ENCODE measurements at places on chromosomes 1 and 21.

DNA sequence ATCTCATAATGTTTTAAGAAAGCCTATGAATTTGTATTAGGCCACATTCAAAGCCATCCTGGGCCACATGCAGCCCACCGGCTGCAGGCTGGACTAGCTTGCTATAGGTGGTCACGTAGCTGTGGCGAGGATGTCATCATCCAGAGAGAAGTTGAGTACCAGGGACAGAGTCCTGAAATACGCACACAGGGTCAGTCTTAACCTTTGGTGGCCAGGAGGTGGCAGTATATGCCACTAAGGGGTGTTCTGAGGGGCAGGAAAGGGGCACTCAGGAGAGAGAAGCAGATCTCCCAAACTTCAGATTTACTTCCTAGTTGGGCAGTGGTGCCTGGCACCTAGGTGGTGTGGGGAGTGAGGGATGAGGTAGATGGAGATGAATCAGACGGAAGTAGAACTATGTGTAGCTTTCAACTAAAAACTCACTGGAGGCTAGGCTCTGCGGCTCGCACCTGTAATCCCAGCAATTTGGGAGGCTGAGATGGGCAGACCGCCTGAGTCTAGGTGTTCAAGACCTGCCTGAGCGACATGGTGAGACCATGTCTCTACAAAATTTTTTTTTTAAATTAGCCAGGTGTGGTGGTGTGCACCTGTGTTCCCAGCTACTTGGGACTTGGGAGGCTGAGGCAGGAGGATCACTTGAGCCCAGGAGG, 16.3 kb upstream of the CDK18 start:
- peaks cover 12% of the 10 kb centered on the region for H3K27me3 ChIP-seq
- DNase-seq = no peak
- no peak overlapping the region for H3K27ac ChIP-seq
- H3K4me1 ChIP-seq = no peaks in the 10 kb centered on the region
- H3K36me3 ChIP-seq = no peaks in the 10 kb centered on the region

GRCh38 chr1:238006779-238007178, 116.1 kb upstream of the ZP4 start:
- no peak for DNase-seq
- H3K4me1 ChIP-seq = no peaks in the 10 kb centered on the region
- H3K4me3 ChIP-seq = no peak overlapping the region
- no peaks in the 10 kb centered on the region for H3K27me3 ChIP-seq

DNA sequence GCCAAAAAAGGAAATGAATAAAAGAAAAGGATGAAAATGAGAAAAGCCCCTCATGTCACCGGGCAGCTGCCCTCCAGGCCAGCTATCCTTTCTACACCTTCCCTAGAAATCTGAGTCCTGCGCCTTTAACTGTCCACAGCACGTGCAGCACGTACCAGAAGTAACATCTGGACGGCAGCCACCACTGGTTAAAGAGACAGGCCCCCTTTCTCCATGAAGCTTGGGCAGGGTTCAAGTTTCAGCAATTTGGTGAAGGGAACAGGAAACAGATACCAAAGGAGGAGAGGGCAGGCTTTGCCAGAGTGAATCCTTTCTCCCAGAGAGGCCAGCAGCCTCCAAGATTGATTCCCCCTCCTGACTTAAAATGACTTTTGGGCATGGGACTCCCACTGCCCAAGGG, 3.6 kb upstream of the KIAA2013 start:
- no peak for DNase-seq
- H3K4me1 ChIP-seq = peaks cover 13% of the 10 kb centered on the region
- no peaks in the 10 kb centered on the region for H3K36me3 ChIP-seq
- no peaks in the 10 kb centered on the region for H3K27me3 ChIP-seq
- no peak overlapping the region for H3K27ac ChIP-seq

DNA sequence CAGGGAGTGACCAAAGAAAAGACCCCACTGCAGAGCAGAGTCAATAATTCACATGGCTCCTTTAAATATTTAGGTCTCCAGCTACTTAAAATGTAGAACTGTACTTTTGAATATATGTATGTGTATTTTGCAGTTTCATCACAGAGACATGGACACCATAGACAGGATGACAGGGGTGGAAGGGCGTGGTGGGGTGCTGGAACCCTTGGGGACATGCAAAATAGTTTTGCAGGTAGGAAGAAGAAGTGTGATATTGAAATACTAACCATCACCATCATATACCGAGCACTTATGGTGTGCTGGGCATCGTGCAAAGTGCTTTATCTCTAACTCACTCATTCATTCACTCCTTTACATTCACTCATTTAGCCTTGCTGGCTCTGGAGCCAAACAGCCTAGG, 72.5 kb upstream of the IGSF21 start:
- H3K27me3 ChIP-seq = no peaks in the 10 kb centered on the region
- H3K4me1 ChIP-seq = no peaks in the 10 kb centered on the region
- H3K27ac ChIP-seq = no peak overlapping the region
- no peak overlapping the region for H3K4me3 ChIP-seq

DNA sequence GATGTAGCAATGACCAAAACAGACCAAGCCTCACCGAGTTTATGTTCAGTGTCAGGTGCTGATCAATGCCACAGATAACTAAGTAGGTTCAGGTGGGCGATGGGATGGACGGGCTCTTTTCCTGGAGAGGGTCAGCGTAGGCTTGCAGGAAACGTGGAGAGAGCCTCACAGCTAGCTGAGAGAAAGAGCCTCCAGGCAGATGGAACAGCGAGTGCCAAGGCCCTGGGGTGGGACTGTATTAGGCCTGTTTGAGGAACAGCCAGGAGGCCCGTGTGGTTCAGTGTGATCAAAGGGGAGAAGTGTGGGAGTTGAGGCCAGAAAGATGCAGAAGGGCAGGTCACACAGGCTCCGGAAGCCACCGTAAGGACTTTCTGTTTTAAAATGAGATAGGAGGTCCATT, 7.3 kb upstream of the UTS2 start:
- no peak for DNase-seq
- no peak overlapping the region for H3K4me3 ChIP-seq
- no peak overlapping the region for H3K27ac ChIP-seq
- no peaks in the 10 kb centered on the region for H3K4me1 ChIP-seq
- no peaks in the 10 kb centered on the region for H3K36me3 ChIP-seq
- no peaks in the 10 kb centered on the region for H3K27me3 ChIP-seq

GRCh38 chr1:149848340-149849110, 50.8 kb upstream of the BOLA1 start:
- peak overlapping the region; percentile 20 for H3K4me3 ChIP-seq
- H3K27ac ChIP-seq = no peak overlapping the region
- DNase-seq = no peak
- no peaks in the 10 kb centered on the region for H3K27me3 ChIP-seq
- peaks cover 25% of the 10 kb centered on the region for H3K4me1 ChIP-seq
- H3K36me3 ChIP-seq = peaks cover 4% of the 10 kb centered on the region

DNA sequence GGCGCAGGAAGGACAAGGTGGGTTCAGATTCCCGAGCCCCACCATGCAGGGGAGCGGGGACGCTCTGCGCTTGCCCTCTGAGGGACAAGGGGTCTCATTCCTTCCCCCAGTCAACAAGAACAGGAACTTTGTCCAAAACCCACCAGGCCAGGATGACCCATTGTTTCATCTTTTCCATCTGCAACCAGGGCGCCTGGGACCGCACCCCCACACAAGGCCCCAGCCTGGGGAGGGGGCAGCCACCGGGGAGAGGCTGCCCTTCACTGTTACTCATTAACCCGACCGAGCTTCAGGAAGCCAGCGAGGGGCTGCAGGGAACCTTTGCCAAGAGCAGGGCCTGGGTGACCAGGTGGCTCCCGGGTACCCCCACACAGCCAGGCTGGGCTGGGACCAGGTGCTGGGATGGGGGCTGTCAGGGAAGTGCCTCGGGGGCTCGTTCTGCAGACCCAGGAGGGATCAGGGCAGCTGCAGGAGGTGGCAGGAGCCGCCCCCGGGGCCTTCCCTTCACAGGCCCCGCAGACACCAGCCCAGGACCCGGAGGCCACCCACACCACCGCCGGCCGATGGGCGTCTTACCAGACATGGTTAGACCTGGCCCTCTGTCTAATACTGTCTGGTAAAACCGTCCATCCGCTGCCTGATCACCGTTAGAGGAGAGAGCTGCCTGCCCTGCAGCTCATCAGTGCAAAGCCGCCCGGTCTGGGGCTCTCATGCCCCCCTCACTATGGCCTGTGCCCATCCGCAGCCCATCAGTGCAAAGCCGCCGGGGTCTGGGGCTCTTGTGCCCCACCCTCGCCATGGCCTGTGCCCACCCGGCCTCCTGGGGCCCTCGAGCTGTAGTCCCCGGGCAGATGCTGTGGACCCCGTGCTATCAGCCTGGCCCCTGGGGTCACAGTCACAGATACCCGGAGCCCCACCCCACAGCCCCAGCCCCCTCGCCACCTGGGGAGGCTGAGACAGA, 4.9 kb upstream of the TTLL10 start:
- no peak for DNase-seq
- peaks cover 38% of the 10 kb centered on the region for H3K4me1 ChIP-seq
- no peaks in the 10 kb centered on the region for H3K27me3 ChIP-seq
- no peaks in the 10 kb centered on the region for H3K36me3 ChIP-seq
- no peak overlapping the region for H3K4me3 ChIP-seq

GRCh38 chr1:159560599-159560998, 24.8 kb upstream of the OR10J5 start:
- peaks cover 4% of the 10 kb centered on the region for H3K27me3 ChIP-seq
- no peak overlapping the region for H3K4me3 ChIP-seq
- H3K4me1 ChIP-seq = no peaks in the 10 kb centered on the region
- H3K36me3 ChIP-seq = no peaks in the 10 kb centered on the region
- no peak for DNase-seq

- no peaks in the 10 kb centered on the region for H3K36me3 ChIP-seq
- H3K27me3 ChIP-seq = no peaks in the 10 kb centered on the region
- H3K4me1 ChIP-seq = peaks cover 42% of the 10 kb centered on the region
- no peak overlapping the region for H3K4me3 ChIP-seq
- peak overlapping the region; percentile 59 for H3K27ac ChIP-seq
- no peak for DNase-seq
These were observed 3.4 kb upstream of the GPR25 start for GRCh38 chr1:200869376-200869752.

DNA sequence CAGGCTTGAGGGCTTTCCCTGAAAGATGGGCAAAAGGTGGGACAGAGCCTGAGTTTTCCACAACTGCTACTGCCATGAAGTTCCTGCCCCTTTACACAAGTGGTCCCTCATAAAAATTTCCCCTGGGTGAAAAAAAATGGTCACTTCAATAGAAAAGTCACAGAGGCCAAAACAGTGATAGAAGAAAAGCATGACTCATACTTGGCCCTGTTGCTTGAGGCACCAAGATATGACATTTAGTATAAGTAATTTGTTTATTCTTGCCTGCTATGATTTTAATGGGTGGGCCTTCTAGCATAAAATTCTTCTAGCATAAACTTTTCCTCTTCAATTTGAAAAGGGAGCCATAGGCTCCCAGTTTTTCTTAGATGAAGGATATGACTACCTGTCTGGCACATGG, 280.2 kb downstream of the DPYD start:
- H3K27me3 ChIP-seq = no peaks in the 10 kb centered on the region
- no peak overlapping the region for H3K27ac ChIP-seq
- H3K4me1 ChIP-seq = no peaks in the 10 kb centered on the region
- H3K36me3 ChIP-seq = no peaks in the 10 kb centered on the region

DNA sequence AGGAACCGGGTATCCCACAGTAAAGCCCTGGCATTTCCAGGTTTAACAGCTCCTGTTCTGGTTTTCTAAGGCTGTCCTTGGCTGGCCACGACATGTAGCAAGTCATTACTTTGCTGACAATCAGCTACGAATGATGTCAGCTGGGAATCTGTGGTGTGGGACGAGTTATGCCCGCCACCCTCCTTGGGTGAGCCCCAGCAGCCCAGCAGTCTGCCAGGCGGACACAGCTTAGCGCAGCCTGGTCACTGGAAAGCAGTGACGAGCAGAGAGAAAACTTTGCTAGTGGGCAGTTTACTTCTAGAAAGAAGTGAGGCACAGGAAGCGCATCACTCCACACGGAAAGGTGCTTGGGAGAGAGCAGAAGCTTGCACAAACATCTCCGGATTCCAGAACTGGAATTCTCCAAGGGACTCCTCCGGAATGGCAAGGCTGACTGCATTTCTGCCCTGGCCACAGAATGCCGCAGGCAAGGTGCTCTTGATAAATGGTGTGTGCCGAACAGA, 15.5 kb upstream of the ZNF436 start:
- no peaks in the 10 kb centered on the region for H3K27me3 ChIP-seq
- H3K4me3 ChIP-seq = no peak overlapping the region
- H3K27ac ChIP-seq = no peak overlapping the region
- no peak for DNase-seq

DNA sequence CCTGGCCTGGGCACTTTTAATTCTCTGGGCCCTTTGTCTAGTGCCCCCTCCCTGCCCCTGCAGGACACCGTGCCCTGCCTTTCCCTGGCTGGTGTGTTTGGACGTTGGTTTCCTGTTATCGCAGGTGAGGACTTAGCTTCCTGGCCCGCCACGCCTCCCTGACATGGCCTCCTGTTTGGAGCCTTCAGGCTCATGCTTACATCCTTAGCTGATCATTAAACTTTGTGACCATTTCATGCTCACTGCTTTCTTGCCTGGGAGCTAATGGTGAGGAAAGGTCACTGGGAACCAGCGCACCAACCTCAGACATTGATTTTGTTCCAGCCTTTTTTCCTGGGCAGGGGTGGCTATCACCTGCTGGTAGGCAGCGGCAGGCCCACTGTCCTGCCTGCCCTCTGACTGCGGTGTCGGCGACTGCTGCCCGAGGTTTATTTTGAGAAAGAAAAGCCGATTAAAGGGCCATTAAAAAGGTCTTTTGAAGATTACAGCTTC, 3.7 kb downstream of the PFKL start:
- H3K36me3 ChIP-seq = peaks cover 17% of the 10 kb centered on the region
- H3K27me3 ChIP-seq = no peaks in the 10 kb centered on the region
- H3K4me1 ChIP-seq = peaks cover 42% of the 10 kb centered on the region
- H3K4me3 ChIP-seq = no peak overlapping the region

- H3K4me3 ChIP-seq = no peak overlapping the region
- no peak overlapping the region for H3K27ac ChIP-seq
- no peaks in the 10 kb centered on the region for H3K36me3 ChIP-seq
These were observed 6.0 kb upstream of the EEIG2 start for GRCh38 chr1:108553905-108554304.
